ENCODE measurements at places on chromosomes 12 and 14.

GRCh38 chr14:31937730-31938346 lies 139.3 kb upstream of the ARHGAP5 start:
- no peak for DNase-seq

GRCh38 chr14:87935886-87936285 lies 57.1 kb downstream of the GALC start:
- DNase-seq = no peak

- DNase-seq = no peak
These were observed 40.1 kb downstream of the SMIM41 start for GRCh38 chr12:52119398-52120254.

- no peak for DNase-seq
These were observed 29.7 kb upstream of the NR2C1 start for GRCh38 chr12:95102916-95103671.

- no peak for DNase-seq
These were observed 912 bp downstream of the PSME1 start for GRCh38 chr14:24136684-24137528.

All from activated gamma-delta T cell (primary cell).